Body of pancreas (tissue), 4 donors: ENCODE measurements at places on chromosomes 12 and 14. TPM values are rescaled to one million over a fixed set of nuclear protein-coding genes. Genes with fewer than 3 reads are reported as not detected.

RPL10L gene
- total RNA-seq = not detected

RAB2B gene
- 15.6 TPM for total RNA-seq

MAP3K12 gene
- total RNA-seq = 10.9 TPM

BHLHE41 gene
- 4.6 TPM for total RNA-seq

ZNF705A gene
- not detected for total RNA-seq

OASL gene
- total RNA-seq = 0.78 TPM

CISTR gene
- not detected for total RNA-seq

CAMKK2 gene
- total RNA-seq = 70.5 TPM

DBX2 gene
- not detected for total RNA-seq

RTL1 gene
- 0.26 TPM for total RNA-seq

NEK9 gene
- total RNA-seq = 26.4 TPM

CD27 gene
- not detected for total RNA-seq

FAM90A1 gene
- not detected for total RNA-seq

LRP1-AS gene
- not detected for total RNA-seq

PRIM1 gene
- 4.4 TPM for total RNA-seq

IL26 gene
- not detected for total RNA-seq

TMEM116 gene
- 4.6 TPM for total RNA-seq

SOX5 gene
- 3.0 TPM for total RNA-seq

ZNF891 gene
- 3.1 TPM for total RNA-seq

GPD1 gene
- 7.0 TPM for total RNA-seq

HAL gene
- not detected for total RNA-seq

KCNMB4 gene
- total RNA-seq = 0.33 TPM

P2RX2 gene
- not detected for total RNA-seq

SCNN1A gene
- 62.5 TPM for total RNA-seq

HSPB8 gene
- total RNA-seq = 14.8 TPM

PTCSC3 gene
- total RNA-seq = not detected

GPRC5A gene
- total RNA-seq = 6.5 TPM

KRT82 gene
- not detected for total RNA-seq

BMP4 gene
- 8.3 TPM for total RNA-seq

SDR9C7 gene
- not detected for total RNA-seq

DLGAP5 gene
- not detected for total RNA-seq

ERP27 gene
- total RNA-seq = 131 TPM

PTGER2 gene
- 2.3 TPM for total RNA-seq

PTGR2 gene
- 8.6 TPM for total RNA-seq

MYL6B gene
- 7.5 TPM for total RNA-seq

DPPA3 gene
- total RNA-seq = not detected

KLRD1 gene
- total RNA-seq = under 0.01 TPM

SOAT2 gene
- total RNA-seq = not detected

LUM gene
- total RNA-seq = 35.9 TPM

WNT1 gene
- total RNA-seq = not detected

VDR gene
- total RNA-seq = 3.1 TPM

LBHD2 gene
- total RNA-seq = not detected

ANO4 gene
- total RNA-seq = not detected

PRH2 gene
- total RNA-seq = not detected

KCNC2 gene
- total RNA-seq = 0.26 TPM

DCN gene
- total RNA-seq = 314 TPM

CRACR2A gene
- total RNA-seq = 7.0 TPM
